CD4-positive, alpha-beta T cell treated with Interleukin-21 for 1 hour (primary cell): ENCODE measurements at places on chromosomes 13 and 19.

- DNase-seq, result no peak
Observed at GRCh38 chr13:40550130-40550529, 116.3 kb downstream of the FOXO1 start.

DNA sequence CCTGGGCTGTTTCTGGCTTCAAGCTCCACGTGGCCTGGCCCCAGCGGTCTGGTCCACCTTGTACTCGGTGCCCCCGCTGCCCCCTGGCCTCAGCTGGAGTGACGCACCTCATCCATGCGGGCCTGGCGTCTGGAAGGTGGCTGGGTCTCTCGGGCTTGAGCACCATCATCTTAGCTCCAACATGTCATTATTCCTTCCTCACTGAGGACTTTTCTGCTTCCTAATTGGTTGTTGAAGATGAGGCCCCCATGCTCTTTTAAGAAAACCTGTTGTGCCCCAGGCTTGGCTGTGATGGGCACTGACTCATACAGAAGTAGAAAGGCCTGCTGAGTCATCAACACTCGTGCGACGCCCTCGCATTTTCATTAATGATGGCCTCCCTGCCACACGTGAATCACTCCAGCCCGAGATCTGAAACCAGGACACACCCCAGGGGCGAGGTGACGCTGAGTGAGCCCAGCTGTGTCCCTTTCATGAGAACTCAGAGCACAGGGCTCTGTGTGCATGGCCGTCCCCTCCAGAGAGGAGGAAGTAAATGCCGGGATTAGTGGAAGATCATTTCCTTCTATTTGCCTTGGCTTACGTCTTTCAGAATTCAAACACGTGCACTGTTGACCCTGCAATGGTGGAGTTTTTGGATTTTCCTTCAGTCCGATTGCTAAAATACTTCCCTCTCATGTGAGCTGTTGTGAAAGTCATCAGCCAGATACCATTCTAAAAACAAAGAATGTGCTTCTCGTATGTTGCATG is 14.0 kb upstream of the GJA3 start:
- DNase-seq, result peak; percentile 33

DNA sequence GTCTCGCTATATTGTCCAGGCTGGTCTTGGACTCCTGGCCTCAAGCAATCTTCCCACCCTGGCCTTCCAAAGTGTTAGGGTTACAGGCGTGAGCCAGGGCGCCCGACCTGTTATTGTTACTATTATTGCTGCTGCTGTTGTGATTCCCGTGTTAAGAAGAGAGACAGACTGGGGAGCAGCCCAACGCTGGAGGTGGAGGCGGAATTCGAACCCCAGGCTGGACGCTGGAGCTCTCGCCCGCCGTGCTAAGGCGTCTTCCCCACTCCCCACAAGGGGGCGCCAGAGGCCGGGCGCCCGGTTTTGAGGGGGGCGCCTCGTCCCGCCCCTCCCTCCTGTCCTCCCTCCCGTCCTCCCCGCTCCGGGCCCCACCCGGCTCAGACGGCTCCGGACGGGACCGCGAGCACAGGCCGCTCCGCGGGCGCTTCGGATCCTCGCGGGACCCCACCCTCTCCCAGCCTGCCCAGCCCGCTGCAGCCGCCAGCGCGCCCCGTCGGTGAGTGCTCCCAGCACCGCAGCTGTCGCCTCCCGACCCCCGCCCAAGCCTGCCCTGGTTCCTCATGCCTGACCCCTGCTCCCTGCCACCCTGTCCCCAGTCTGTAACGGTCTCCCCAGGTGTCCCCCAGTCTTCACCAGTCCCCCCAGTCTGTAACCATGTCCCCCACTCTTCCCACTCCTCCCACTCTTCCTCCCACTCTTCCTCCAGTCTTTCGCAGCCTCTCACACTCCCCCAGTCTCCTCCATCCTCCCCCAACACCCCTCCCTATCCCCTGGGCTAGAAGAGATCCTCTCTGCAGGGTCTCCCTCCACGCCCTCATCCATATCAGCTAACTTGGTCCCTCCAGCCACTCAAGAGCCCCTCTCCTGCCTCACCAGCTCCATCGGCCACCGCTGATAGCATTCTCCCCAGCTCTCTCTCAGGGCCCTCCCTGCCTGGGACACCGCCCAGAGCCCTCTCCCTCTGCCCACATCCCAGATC is at the start of gene EHD2:
TSS of gene EHD2 (plus strand) at position 377 of the 976 bp plus-strand sequence. CDS start 3,191 bp downstream, outside the sequence.
- peak; percentile 29 for DNase-seq

GRCh38 chr13:30963791-30964190 is 31.3 kb downstream of the TEX26 start:
- DNase-seq, result no peak

DNA sequence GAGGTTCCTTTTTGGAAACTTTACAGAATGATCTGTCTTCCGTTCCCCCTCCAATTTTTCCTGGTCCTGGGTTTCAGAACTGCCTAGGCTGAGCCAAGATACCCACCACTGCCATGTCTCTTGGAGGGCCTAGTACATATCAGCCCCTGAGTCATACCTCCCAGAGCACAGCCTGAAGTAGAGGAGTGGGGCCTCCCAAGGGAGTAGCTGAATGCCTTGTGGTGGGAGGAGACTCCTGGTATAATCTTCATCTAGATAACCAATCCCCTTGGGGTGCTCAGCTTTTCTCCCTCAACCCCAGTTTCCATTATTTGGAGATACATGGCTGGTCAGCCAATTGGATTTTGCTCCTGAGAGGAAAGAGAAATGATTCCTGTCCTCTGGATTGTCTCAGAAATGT is 30.3 kb downstream of the ZNF763 start:
- no peak for DNase-seq

DNA sequence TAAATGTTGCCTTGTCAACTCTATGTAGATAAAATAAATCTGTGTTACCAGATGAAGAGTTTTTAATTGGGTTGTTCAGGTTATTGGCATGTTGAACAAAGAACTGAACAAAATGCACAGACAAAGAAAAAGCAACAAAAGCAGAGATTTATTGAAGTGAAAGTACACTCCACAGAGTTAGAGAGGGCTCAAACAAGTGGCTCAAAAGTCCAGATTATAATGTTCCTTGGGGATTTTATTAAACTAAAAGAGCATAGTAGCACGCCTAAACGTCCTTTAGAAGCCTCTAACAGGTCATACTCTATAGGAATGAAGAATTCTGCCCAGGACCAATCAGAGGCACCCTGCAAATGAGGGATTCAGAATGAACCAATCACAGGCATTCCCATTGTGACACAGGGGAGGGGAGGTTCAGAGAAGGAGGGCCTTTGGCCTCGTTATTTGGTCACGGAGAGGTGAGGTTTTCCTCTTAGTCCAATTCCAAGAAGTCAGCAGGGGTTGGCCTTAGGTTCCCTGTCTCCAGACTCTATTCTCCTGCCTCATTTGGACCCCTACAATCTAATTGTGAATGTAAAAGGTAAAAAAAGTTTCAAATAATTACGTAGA is 12.8 kb downstream of the PSMC4 start:
- DNase-seq, result no peak

DNA sequence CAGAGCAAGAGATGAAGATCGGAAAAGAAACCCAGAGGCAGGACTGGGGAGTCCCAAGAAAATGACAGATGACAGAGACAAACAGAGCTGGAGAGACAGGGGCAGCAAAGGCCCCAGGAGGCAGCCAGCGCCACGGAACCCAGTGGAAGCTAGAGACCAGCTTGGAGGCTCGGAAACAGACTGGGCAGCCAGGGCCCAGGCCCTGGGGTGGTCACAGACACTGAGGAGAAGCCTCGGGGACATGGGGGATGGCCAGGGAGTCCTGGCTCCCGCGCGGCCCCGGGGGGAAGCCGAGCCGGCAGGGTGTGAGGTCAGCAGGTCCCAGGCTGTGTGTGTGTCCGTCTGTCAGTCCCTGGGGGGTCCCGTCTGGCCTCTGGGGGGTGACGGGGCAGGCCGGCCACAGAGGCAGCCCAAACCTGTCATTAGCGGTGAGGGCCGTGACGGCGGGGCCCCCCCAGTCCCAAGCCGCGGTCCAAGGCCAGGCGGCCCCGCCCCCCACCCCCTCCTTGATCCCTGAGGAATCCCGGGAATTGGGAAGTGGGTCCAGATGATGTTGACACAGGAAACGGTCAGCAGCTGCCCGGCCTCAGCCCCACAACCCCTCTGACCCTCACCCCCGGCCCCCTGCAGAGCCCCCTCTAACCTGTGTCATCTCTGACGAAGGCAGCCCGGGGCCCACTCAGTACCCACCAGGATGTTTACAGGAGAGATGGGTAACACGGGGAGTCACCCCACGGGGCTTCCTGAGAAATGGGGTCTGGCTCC is 2.5 kb upstream of the TMEM190 start:
- DNase-seq, result no peak

DNA sequence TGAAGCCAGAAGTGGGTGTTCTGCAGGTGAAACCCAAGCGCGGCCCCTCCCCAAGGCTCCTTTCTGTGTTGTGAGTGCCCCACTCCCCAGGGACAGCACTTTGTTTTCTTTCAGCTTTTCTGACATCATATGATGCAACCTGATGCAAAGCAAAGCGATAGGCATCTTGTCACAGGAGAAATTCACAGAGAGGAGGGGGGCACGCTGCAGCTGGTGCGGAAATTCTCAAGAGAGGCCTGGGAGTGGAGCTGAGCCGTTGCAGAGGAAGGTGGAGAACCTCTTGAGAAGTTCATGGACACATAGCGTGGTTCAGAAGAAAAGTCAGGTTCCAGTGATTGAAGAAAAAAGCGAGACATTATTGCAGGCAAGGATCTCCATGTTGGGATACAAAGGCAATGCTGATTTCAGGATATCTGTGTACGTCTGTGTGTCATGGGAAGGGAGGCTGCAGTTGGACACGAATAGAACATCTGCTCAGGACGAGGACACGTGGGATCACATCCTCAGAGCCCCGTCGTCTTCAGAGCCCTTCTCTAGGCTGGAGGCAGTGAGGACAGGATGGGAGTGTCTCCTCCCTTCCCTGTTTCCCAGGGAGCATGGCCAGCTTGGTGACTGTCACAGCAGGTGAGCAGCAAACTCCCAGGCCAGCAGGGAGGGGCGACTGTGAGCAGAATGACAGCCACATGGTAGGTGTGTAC is 79.2 kb downstream of the IRS2 start:
- DNase-seq, result no peak

GRCh38 chr19:38290631-38291147 is 13.4 kb upstream of the C19orf33 start:
- no peak for DNase-seq

DNA sequence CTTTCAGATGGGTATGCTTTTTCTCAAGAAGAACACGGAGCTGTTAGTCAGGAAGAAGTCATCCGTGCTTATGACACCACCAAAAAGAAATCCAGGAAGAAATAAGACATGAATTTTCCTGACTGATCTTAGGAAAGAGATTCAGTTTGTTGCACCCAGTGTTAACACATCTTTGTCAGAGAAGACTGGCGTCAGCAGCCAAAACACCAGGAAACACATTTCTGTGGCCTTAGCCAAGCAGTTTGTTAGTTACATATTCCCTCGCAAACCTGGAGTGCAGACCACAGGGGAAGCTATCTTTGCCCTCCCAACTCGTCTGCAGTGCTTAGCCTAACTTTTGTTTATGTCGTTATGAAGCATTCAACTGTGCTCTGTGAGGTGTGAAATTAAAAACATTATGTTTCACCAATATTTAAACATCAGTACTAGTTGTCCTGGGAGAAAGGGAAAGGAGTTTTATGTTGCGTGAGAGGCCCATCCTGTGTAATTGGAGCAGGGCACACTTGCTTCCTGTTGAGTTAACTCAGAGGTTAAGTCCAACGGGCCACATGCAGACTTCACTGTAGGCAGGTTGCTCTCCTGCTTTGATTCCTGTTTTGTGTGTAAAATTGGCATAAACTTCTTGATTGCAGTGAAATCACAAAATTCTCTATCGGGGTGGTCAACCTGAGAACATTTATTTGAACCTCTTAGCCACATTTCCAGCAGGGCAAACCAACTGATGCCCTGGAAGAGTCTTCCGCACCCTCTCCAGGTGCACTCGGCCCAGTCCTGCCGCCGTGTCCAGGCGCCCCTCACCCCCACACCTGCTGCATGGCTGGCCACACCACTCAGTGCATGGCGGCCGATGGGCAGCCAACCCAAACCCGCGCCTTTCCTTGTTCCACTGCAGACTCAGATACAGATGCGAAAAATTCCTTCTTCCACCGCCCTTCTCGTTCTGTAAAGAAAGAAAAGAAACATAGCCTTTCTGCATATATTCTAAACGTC is 31.6 kb downstream of the SHISA2 start:
- DNase-seq, result no peak

- peak; percentile 82 for DNase-seq
Observed at GRCh38 chr13:27425918-27426630, 1.7 kb downstream of the GTF3A start.

DNA sequence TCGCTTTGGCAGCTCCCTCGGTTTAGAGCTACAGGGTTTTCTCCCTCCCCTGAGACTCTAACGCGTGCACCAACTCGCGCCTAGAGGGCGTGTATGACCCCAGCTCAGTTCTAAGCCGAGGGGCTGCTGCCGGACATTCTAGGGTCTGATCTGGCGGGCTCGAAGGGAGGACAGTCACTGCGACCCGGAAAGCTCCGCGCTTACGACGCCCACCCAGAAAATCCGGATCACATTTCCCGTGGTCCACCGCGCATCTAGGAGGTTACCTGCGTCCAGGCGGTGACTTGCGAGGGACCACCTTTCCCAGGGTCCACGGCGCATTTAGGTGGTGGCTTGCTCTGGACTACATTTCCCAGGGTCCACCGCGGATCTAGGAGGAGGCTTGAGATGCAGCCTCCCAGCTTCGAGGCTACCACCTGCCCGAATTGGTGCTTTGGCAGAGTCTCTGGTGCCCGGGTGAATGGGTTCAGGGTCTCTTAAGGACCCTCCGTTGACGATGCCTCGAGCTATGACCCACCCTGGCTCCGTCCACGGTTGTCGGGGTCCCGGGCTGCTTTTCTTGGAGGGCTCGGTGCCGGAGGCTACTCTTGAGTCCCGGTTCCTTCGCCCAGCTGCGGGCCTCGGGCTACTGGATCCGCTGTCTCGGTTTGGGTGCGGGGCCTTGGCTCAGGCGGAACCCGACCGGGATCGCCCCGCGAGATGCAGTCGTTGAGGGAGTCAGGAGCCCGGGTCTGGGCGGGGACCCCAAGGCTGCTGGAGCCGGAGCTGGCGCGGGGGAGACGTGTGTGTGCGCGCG is 30.5 kb downstream of the ZNF146 start:
- DNase-seq, result no peak

DNA sequence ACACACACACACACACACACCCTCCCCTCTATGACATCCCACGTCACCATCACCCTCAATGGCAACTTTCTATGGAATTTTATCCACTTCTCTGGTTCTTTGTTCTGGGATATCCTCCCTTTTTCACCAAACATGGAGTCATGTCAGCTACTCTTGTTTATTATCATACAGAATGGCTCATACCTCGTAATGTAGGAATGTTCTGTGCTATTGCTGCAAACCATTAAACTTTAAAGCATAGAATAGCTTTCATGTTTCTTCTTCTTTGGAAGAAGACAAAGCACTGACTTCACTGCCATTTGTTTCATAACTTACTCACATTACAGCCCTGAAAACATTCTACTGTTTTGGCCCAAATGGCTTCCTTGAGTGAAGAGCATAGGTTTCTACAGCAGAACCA is 163.4 kb downstream of the FOXO1 start:
- DNase-seq, result no peak
